ENCODE measurements at places on chromosomes 13 and 19. TPM values are rescaled to one million over a fixed set of nuclear protein-coding genes. Genes with fewer than 3 reads are reported as not detected.

Gene MISP3
- total RNA-seq: 1.9 TPM

Gene SIGLEC12
- 25.2 TPM for total RNA-seq

Gene ZNF154
- 14.2 TPM for total RNA-seq

Gene OR7A5
- not detected for total RNA-seq

Gene MIDN
- total RNA-seq: 156 TPM

Gene PCDH17
- 140 TPM for total RNA-seq

Gene CRLF1
- total RNA-seq: 0.20 TPM

Gene TMEM145
- total RNA-seq: 2.3 TPM

Gene C13orf46
- 2.9 TPM for total RNA-seq

Gene GPR183
- 53.4 TPM for total RNA-seq

Gene ADAT3
- 8.8 TPM for total RNA-seq

Gene FPR2
- 37.1 TPM for total RNA-seq

Gene SIGLEC8
- total RNA-seq: 10.1 TPM

Gene DMWD
- total RNA-seq: 57.0 TPM

Gene ZNF723
- not detected for total RNA-seq

Gene ZNF486
- 8.6 TPM for total RNA-seq

Gene GIPR
- 3.5 TPM for total RNA-seq

Gene PDCD2L
- 10.7 TPM for total RNA-seq

Gene PALM
- total RNA-seq: 37.1 TPM

Gene SPRED3
- not detected for total RNA-seq

Gene TGFBR3L
- total RNA-seq: not detected

Gene IL27RA
- 20.8 TPM for total RNA-seq

Gene ZNF577
- total RNA-seq: 13.7 TPM

Gene STAP2
- total RNA-seq: 0.94 TPM

Gene NCAN
- not detected for total RNA-seq

Gene RNF113B
- not detected for total RNA-seq

Gene MED4
- total RNA-seq: 36.4 TPM

Gene PLIN4
- total RNA-seq: 4.5 TPM

Gene ZNF17
- 19.2 TPM for total RNA-seq

Gene PSG2
- total RNA-seq: not detected

Gene SBSN
- not detected for total RNA-seq

Gene CCDC70
- not detected for total RNA-seq

Gene C19orf38
- total RNA-seq: 11.7 TPM

Gene ZNF583
- total RNA-seq: 4.4 TPM

Gene OR4F17
- total RNA-seq: not detected

Gene ERICH6B
- not detected for total RNA-seq

Gene MYPOP
- total RNA-seq: 13.2 TPM

Gene CFAP97D2
- total RNA-seq: not detected

Gene LIM2
- not detected for total RNA-seq

Gene GFY
- not detected for total RNA-seq

Gene PLIN5
- total RNA-seq: 18.4 TPM

Gene ZNF627
- total RNA-seq: 11.6 TPM

Gene ZNF888
- 5.0 TPM for total RNA-seq

Gene ATP4A
- total RNA-seq: not detected

Gene SHISA7
- not detected for total RNA-seq

Gene SHANK1
- total RNA-seq: 1.6 TPM

Gene CGB1
- not detected for total RNA-seq

Gene ATXN8OS
- total RNA-seq: not detected

Gene CCL25
- total RNA-seq: 1.2 TPM

Gene LACC1
- 10.4 TPM for total RNA-seq

Gene VSTM2B
- not detected for total RNA-seq

Gene CPB2
- not detected for total RNA-seq

Gene FFAR2
- total RNA-seq: 23.8 TPM

Gene CASP14
- total RNA-seq: not detected
